ENCODE measurements at places on chromosomes 12 and 14.

DNA sequence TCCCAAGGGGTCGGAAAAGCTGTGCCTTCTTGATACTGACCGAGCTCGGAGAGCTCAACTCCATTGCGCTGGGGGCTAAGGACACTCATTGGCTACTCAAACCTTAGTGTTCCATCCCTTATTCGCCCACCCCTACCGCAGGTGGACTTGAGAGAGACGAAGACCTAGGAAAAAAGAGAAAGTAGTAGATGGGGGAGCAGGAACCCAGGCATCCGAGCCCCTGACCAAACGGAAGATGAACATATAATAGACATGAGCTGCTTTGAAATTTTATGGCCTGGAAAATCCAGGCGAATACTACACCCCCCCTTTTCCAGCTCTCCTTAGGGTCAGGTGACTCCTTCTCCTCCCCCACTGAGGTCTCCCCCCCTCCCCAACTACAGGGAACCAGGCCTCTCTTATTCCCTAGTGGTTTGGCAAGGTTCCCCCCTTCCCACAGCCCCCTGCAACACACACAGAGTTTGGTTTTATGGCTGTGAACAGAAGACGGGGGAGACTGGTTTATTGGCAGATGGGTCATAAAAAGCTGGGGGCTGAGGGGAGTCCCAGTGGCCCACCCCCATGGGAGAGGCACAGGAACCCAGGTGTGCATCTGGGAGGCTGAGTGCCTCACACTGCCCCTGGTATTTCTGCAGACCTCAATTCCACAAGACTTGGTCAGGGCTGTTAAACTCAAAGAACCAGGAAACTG, 1.6 kb downstream of the GDF11 start:
- DNase-seq: no peak

GRCh38 chr12:89844539-89844938, 135.9 kb upstream of the ATP2B1 start:
- DNase-seq: no peak

- DNase-seq: no peak
These were observed 17.2 kb downstream of the FUT8 start for GRCh38 chr14:65429757-65430156.

DNA sequence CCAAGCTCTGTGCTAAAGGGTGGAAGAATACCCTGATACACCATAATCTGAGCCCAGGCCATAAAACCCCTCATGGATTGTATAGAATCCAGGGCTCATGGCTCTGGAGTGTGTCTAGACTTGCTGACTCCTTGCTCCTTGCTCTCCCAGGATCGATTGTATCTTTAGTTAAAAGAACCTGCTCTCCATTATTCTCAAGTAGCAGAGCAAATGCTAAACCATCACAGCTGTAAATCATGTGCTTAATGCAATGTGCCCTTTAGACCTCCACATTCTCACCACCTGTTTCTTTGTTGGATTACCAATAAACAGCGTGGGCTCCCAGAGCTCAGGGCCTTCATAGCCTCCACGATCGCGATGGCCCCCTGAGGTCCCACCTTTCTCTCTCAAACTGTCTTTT, 411.6 kb upstream of the FBXO33 start:
- no peak for DNase-seq

- DNase-seq: no peak
These were observed 73.2 kb upstream of the BICD1 start for GRCh38 chr12:32033406-32033805.

DNA sequence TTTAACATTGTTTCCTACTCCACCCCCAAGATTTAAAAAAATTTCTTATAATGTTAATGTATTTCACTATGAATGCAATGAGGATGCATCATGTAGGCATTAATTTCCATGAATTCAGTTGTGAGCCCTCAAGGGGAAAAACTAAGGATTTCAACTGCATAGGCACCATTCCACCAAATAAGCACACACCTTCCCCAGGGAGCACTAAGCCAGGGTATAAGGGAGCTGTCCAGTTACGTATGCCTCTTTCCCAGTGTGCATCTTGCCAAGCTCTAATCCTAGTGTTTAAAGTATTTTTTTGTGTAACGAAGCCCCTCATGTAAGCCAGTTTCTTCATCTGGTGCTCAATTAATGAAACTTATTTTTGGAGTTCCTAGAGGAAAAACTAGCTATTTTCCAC, 6.6 kb downstream of the FERMT2 start:
- no peak for DNase-seq

DNA sequence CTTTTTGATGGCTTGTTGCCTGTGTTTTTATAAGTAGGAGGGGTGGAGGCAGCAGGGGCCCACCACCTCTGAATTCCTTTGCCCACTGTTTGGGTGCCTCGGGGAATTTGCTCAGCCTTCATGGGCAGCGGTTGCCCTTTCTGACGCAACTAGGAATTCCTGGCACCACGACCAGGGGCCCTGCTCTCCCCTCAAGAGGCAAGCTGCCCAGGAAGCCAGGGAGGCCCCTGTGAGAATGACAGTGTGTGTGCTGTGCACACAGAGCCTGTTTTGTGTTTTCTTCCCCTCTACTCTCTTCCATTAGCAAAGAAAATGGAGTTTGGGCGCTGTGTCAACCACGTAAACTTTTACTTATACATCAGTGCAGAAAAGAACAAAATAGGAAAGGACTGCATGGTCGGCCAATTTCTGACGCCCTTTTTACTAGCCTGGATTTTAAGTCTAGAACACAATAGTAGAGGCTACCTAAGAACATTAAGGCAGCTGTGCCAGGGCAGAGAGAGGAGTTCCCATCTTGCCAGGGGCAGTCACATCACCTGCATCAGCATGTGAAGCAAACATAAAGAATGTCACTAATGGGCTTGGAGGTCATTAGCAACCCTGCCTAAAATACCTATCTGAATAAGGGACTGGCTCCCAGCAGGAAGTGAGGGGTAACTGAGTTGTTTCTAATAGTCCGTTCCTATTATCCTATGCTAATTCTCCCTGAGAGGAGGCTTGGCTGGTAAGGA, 17.9 kb upstream of the PTGR2 start:
- DNase-seq: no peak

- no peak for DNase-seq
These were observed 43.2 kb downstream of the DUSP16 start for GRCh38 chr12:12519354-12519998.

DNA sequence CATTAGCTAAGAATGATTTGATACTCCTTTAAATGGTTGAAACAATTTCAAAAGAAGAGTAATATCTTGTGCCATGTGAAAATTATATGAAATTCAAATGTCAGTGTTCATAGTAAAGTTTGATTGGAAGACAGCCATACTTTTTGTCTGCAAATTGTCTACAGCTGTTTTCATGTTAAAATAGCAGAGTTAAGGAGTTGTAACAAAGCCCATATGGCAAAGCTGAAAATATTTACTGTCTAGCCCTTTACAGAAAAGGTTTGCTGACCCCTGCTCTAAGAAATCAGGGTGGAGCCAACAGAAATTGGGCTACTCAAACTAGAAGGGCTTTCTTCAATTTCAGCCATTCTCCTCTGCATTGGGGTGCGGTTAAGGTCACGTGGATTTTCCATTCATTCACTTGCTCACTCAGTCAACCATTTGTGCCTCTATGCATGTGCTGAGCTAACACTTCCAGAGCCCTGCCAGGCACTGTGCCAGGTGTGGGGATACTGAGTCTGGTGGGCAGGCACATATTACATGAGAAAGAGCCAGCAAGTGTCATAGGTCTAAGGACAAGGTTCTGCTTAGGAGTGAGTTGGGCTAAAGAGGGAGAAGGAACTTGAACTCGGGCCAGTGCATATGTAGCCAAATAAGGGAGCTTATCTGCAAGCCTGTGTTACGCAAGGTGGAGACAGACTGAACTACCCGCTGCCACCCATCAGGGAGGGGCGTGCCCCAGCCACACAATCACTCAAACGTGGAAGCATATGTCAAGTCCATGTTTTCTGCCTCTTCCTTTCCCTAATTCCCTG, 139.8 kb upstream of the NOS1 start:
- no peak for DNase-seq

DNA sequence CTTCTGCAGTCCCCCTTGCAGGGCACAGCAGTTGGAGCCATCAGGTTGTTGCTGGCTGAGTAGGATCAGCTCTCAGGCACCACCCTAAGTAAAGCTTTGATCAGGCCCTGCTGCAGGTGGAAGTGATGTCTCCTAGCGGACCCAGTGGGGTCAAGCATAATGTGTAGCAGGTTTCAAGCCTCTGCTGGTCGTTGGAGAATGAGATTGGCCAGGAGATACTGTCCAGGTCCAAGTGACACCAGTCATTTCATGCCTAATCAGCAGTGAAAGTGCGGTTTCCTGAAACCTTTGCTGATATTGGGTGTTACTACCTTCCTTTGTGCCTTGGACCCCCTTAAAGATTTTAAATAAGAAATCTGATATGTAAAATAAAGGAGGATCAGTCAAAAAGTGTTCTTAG, 72.6 kb downstream of the SUSD6 start:
- DNase-seq: no peak

GRCh38 chr12:105804591-105805265, 334.0 kb downstream of the NUAK1 start:
- DNase-seq: no peak
